ENCODE measurements at places on chromosomes 16 and 17.

GRCh38 chr17:6517062-6517461 lies 39.3 kb downstream of the PITPNM3 start:
- DNase-seq = no peak

GRCh38 chr17:81563861-81564586 lies 11.9 kb upstream of the FAAP100 start:
- no peak for DNase-seq

GRCh38 chr17:43760254-43760852 lies 1.8 kb upstream of the SOST start:
- peak; percentile 87 for DNase-seq

GRCh38 chr17:76432712-76433336 lies 20.1 kb downstream of the UBE2O start:
- no peak for DNase-seq

Data from putamen (tissue), 1 donor.